GM18507 (cell line): ENCODE measurements at places on chromosomes 6 and 20.

DNA sequence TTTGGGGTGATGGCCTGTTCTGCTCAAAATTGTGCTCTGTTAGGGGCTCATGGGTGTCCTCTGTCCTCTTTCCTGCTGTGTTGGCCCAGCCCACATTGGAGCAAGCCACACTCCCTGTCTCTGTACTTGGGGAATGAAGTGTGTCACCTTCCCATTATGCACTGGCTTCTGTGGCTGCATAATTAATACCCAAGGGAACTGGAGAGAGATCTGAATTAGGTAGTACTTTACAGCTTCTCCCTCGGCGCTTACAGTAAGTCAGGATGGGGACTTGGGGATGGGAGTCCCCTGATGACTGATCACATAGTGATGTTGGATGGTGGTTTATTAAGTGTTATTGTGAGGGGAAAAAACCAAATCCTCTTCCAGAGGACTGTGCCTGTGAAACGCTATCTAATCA lies 116.6 kb downstream of the FOXO3 start:
- no peak for DNase-seq

GRCh38 chr6:117200067-117200466 lies 65.3 kb upstream of the VGLL2 start:
- no peak for DNase-seq

DNA sequence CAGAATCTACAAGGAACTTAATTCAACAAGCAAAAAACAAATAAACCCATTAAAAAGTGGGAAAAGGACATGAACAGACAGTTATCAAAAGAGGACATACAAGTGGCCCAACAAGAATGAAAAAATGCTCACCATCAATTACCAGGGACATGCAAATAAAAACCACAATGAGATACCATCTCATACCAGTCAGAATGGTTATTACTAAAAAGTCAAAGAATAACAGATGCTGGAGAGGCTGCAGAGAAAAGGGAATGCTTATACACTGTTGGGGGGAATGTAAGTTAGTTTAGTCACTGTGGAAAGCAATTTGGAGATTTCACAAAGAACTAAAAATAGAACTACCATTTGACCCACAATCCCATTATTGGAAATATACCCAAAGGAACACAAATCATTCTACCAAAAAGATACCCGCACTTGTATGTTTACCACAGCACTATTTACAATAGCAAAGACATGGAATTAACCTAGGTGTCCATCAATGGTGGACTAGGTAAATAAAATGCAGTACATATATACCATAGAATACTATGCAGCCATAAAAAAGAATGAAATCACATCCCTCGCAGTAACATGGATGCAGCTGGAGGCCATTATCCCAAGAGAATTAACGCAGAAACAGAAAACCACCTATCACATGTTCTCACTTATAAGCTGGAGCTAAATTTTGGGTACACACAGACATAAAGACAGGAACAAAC lies 48.4 kb downstream of the RNGTT start:
- DNase-seq: no peak

DNA sequence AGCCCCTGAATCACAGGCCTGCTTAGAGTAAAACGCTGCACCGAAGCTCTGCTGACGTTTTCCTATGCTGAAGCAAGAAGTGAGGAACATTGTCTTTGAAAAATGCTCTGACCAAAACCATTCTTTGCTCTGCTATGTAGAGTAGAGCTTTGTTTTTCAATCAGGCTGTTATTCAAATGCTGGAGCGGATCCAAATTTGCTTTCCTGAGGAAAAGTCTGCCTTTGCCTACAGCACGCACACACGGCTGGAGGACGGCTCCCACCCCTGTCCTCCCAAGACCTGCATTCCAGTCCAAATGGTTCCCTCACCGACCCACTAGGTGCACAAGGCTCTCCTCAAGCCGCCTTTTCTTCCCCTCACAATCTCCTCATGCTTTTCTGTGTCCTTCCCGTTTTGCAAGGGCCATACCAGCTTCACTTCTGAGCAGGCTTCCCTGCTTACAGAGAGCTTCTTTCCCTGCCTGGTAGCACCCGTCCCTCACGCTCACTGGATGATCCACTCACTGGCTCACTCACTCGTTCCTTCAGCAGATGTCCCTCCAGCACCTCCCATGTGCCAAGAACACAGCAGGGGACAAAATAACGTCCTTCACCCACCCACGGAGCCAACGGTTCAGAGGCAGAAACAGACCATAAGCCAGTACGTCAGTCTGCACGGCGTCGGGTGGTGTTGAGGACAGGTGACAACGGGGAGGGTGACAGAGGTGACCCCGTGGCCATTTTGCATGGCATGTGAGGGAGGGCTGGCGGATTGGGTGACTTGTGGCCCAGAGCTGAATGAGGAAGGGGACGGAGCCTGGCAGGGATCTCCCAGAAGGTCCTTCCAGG lies 137.9 kb upstream of the NEDD9 start:
- no peak for DNase-seq

DNA sequence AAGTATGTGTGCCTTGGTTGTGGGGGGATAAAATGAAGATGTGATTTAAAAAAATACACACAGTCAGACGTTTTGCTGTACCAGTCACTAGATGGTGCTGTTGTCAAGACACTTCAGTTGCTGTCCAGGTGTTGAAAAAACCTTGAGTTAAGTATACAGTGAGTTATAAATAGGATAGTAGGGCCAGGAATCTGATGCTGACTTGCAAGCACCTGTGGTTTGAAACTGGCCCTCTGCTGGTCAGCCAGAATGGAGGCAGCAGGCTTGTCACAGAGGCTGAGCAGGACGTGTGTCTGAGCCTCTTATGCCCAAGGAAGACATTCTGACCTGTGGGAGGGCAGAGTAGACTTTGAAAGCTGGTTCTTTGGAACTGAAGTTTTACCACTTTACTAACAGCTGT lies 27.8 kb downstream of the RNF8 start:
- peak; percentile 18 for DNase-seq

- peak; percentile 45 for DNase-seq
Measured at GRCh38 chr6:39228992-39229767, at the start of gene KCNK5. KCNK5 (minus strand) TSS chr6:39229475; CDS start chr6:39229111, 364 bp downstream.

GRCh38 chr20:24382743-24383142 lies 86.7 kb upstream of the SYNDIG1 start:
- DNase-seq: no peak

- DNase-seq: no peak
Measured at GRCh38 chr6:144156991-144157390, 6.7 kb downstream of the STX11 start.

GRCh38 chr20:10419550-10420133 lies 14.4 kb downstream of the MKKS start:
- no peak for DNase-seq

DNA sequence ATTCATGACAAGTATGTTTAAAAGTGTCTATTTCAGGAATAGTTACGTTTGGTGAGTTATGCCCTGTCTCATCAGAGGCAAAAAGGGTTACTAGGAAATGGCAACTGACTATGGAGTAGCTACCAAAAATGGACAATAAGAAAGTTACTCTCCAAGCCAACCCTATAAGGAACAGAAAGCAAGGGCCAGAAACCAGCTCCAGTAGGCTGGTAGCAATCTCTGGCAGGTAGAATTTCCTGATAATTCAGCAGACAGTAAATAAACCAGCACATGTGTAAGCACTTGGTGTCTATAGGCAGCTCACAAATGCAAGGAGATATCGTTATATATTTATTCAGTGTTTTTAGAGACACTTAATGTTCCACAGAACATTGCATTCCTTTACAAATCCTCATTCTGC lies 20.3 kb downstream of the SOX4 start:
- no peak for DNase-seq

- DNase-seq: no peak
Measured at GRCh38 chr6:107490566-107491137, 735 bp downstream of the SOBP start.

- no peak for DNase-seq
Measured at GRCh38 chr6:25435416-25435985, 156.3 kb downstream of the CARMIL1 start.

GRCh38 chr20:43906505-43907034 lies 8.1 kb upstream of the TOX2 start:
- no peak for DNase-seq

DNA sequence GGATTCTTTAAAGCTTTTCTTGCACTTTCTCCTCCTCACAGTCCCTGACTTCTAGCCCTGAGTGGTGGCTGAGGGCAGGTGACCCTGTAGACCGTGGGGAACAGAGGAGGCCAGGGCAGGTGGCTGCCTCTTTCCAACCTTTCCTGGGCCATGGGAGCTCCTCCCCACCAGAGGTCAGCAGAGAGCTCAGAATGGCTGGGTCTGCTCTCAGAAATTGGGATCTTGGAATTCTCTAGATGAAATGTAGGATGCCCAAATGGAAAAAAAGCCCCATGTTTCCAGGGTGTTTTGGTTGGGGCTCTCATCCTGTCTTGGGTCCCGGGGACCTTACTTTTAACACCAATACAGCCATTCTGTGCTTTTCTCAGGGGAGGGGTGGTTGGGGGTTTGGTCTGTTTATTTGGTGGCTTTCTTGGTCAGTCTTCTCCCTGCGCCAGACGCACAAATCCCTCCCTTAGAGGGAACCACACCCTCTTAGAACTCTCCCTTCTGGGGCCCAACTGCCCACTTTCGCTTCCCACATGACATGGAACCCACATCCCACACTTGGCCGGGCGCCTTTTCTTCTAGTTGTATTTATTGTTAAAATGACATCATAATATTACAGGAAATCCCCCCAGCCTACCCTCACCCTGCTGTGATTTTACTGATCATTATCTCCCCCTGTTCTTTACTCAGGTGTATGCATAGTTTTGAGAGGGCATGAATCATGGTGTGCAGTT lies 17.9 kb downstream of the GNAS start:
- DNase-seq: no peak

- DNase-seq: no peak
Measured at GRCh38 chr6:129662406-129662766, 47.6 kb downstream of the ARHGAP18 start.

GRCh38 chr6:75619230-75619899 lies 17.7 kb downstream of the SENP6 start:
- DNase-seq: no peak

DNA sequence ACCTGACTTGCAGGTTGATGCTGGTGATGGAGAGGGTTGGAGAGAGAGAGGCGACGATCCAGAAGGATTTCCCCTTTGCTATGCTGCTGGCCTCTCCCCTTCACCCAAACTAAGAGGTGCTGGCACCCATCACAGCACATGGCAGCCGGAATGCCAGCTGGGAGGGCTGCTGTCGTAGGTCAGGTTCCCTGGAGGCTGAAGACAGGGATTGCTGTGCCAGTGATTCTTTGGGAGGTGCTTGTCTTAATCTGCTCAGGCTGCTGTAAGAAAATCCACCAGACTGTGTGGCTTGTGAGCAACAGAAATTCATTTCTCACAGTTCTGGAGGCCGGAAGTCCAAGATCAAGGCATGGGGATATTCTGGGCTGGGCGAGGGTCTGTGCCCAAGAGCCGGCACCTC lies 4.4 kb upstream of the ARFGAP1 start:
- DNase-seq: no peak

DNA sequence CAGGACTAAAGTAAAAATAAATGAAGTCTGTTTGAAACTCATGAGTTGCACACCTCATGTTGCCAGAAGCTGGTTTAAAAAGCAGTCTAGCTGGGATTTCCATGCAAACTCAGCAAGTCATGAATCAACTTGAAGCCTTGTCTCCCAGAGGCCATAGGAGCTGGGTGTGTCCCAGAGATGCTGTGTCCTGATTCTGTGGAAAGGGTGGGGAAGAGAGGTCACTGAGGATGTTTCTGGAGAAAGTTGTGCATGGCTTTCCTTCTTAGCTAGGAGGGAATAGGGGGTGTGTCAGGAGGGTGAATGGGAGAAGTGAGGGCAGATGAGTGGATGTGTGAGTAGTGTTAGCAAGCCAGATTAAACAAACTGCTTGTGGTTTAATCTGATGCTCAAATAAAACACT lies 111.3 kb downstream of the ADAT2 start:
- no peak for DNase-seq

- DNase-seq: no peak
Measured at GRCh38 chr6:81748994-81749393, 3.5 kb downstream of the TENT5A start.

GRCh38 chr6:2558861-2559801 lies 191.6 kb downstream of the MYLK4 start:
- DNase-seq: no peak

DNA sequence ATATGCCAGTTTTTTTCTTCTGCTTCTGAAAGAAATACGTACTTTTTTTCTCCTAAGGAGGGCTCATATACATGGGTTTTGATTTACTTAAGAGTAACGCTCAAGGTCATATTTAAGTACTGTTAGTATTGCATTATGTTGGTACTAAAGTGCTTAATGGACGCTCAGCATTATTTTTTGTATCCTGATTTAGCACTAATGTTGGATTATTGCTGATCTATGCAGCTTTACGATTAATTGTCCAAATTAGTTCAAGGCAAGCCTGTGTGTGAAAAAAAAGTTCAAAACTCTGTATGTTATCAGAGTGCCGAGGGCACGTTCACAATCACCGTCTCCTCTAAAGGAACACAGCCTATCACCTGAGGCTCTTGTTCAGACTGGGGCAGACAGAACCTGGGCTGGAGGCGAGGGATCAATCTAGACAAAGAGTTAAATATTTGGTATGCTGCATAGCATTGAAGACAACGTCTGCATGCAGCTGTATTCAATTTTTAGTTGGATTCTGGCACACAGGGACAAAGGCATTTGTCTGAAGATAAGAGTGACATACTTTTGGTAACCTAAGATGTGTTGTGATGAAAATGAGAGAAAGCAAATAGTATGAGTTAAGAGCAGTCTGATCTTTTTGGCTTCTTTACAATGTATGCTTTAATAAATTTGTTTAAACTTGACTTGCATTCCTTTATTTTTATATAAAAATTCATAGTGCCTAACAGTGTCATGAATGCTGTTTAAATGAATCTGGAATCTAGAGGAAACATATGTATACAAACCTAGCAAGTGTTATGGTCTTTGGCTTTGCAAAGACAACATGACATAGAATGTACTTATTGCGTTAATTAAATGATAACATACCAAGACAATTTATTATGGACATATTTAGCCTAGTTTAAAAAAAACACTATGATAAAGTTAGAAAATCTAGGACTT lies 341.2 kb downstream of the SAMD5 start:
- DNase-seq: no peak

GRCh38 chr6:87066449-87067333 lies 28.2 kb downstream of the CGA start:
- DNase-seq: peak; percentile 32

DNA sequence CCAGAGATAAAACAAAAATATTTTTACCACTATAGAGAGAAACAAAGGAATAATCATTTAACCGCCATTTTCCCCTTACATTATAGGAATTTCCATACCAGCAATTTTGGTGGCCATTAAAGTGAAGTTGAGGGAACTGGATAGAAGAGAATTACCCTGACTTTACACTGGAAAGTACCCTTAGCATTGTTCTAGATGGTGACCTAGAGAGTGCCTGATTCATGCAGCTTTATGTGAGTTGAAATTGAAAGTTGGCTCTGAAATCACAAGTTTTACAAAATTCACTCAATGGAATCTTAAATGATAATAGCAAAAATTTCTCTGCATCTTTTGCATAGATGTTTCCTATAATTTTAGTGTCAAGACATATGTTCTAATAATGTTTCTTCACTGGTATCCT lies 55.7 kb upstream of the PREP start:
- no peak for DNase-seq
